ENCODE measurements at places on chromosomes 6 and 20.

- no peak for DNase-seq
Measured at GRCh38 chr6:47836639-47837038, 54.8 kb downstream of the OPN5 start.

DNA sequence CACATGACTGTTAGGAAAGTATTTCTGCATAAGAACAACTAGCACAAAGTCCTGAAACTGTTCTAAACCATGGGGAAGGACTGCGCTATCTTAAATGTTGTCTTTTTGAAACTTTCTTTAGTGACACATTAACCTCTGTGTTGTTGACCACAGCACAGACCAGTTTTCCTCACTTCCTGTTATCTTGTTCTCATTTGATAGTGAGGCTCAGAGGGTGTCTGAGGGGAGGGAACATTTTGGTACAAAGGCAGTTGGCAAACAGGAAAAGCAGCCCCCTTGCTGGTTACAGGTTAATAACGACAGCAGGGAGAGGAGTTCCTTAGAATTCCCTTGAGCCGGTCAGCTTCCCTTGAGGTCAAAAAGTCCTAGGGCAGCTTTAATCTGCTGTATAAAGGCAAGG, 143.5 kb upstream of the BMP2 start:
- no peak for DNase-seq

GRCh38 chr6:55604021-55604420, 25.0 kb upstream of the HMGCLL1 start:
- DNase-seq, result no peak

GRCh38 chr6:53532061-53532797, 12.7 kb downstream of the GCLC start:
- DNase-seq, result no peak

DNA sequence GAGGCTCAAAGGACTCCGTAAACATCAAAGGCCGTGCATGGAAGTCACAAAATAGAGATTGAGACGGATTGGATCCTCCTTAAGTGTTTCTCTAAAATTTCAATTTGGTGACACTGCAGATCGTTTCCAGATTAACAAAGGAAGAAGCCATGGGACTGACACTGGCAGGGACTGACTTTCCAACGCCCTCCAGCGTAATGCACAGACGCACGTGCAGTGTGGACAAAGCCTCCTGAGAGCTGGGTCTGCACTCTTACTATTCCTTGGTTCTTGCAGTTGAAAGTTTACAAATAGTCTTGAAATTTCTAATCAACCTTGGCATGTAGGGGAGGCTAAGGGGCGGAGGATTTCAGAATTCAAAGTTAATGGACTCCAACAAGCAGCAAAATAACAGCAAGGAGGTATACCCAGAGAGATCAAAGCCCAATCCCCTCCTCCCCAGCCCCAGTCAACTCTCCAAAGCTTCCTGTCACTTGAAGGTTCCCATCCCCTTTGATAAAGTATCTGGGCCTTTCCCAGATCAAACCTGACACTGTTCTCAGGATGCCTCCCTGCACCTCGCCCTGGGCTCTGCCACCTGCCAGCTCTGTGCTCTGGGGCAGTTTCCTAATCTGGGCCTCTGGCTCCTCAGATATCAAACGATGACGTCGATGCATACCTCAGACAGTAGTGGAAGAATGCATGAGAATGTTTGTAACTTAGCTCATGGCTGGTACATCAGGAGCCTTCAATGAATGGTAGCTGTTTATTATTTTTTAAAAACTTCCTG, 106.5 kb upstream of the TRAF3IP2 start:
- DNase-seq, result no peak
